ENCODE measurements at places on chromosomes 1 and 21.

DNA sequence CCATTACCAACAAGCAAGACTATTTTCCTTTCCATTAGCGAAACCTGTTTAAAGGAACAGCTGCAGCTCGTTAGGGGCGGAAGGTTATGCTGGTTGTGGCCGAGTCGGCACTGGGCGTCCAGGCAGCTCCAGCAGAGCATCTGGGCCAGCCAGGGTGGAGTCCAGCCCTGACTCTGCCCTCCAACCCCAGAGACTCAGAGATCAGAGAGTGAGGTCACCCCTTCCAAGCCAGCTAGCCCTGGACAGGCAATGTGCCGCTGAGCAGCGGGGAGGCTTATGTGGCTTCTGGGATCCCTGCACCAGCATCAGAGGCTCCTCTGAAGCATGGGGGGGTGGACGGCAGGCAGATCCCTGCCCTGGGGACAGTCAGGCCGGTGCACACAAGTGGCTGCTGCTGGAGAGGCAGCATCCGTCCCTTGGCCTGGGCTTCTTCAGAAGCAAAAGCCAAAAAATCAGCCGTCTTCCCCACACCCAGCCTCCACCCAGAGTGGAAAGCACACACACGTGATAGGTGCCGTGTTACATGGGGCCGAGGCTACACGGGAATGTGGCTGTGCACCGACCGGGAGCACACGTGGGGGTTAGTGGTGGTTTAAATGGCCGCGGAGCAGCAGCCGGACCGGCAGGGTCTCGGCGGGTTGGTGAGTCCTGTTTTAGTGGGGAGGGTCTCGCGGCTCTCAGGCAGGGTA, 30.1 kb downstream of the SLC66A1 start:
- DNase-seq, result no peak

- peak; percentile 73 for DNase-seq
These were observed 382.9 kb upstream of the B3GALT2 start for GRCh38 chr1:193569096-193569982.

DNA sequence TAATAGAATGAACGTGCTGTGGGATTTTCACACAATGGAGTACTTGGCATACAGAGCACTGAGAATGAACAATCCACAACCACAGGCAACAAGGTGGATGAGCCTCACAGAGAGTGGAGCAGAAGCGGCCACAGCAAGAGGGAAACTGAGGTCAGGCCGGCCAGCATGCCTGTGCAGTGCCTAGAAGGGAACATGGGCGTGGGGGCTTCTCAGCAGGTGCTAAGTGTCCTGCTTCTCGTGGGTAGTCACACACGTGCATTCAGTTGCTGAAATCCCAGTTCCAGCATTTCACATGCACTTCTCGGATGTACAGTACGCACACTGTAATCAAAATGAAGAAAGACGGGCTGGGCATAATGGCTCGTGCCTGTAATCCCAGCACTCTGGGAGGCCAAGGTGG, 33.1 kb downstream of the WDR4 start:
- DNase-seq, result no peak

- DNase-seq, result no peak
These were observed 50.2 kb downstream of the UBE4B start for GRCh38 chr1:10082785-10083479.

DNA sequence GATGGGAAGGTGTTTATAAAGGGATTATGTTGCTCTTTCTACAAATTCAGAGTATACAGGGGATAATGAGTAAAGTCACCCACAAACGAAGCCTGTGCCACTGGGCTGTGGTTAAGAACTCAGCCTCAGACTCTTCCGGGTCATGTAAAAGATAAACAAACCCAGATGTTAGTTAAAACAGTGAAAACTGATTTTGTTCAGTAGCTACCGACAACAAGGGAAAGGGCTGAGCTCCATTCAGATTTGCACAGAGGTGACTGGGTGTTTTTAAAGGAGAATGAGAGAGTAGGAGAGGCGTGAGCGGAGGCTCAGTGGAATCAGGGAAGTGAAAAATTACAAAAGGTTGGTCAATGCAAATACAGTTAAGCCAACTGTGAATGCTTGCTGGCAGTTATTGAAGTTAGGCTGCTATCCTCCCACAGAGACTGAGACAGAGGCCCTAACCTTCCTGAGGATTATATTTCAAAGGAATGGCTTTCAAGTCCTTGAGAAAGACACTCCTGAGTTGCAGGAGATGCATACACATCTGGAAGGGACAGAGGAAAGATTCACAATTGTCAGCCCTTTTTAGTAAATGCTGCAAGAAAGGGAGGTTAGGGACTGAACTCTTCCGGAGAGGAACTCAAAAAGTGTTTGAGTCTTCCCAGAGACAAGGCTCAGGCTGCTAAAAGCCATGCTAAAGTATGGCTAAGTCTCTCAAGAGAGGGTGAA, 29.9 kb upstream of the SAMD13 start:
- no peak for DNase-seq

DNA sequence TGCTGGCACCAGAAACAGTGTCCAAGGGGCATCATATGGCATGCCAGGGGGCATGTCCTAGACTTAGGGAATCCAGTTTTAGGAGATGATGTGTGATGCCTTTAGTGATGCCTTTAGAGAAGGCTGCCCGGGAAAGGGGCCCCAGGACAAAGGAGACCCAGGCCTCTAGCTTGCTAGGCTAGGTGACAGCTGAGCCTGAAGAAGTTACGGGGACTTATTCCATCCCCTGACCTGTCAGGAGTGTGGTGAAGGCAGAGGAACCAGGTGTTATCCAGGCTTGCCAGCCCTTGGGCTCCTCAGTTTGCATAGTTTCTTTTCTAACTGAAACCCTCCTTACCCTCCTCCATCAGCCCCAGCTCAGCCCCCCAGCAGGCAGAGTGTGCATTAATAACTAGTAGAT, 269.7 kb upstream of the CSF3R start:
- no peak for DNase-seq

- peak; percentile 27 for DNase-seq
These were observed 84.5 kb downstream of the RPS6KC1 start for GRCh38 chr1:213135572-213135971.

DNA sequence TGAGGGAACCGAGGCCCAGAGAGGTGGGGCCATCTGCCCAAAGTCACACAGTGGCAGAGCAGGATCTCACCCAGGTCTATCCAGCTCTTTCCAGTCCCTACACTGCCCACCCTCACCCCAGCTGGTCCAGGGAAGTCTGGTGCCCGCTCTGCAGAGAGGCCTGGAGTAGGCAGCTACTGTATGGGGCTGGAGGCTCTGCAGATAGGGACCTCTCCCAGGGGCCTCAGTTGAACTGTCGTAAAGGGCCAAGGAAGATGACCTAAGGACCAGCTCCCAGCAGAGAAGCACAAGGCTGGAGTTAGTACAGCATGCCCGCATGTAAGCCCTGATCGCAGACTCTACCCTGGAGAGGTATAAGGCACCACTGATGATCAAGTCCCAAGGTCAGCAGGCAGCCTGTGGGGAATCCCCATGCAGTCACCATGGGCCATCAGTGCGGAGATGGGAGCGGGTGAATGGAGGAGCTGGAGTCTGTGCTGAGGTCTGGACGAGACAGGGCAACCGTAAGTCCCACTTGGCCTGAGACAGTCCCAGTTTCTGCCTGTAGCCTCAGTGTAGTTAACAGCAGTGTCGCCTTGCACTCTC, 320.2 kb downstream of the MATN1 start:
- DNase-seq, result no peak

DNA sequence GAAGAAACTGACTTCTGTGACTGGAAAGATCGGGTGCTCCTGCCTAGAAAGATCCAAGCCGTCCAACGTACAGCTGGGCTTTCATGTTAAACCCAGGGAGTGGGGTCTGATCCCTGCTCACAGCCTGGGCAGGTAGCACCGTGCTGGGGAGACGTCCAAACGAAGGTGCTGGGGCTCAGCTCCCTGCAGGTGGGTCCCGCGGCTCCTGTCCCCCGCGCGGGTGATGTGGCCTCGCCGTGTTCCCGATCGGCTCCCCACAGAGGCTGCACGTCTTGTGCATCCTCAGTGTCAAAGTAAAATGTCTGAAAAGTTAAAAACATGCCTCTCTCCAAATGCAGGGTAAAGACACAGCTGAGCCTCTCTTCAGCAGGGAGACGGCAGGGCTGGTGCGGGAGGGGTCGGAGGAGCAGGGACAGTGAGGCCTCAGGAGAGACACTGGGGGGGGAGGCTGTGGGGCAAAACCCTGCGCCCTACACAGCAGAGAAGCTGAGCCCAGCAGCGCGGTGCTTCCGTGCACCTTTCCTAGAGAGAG, 40.1 kb upstream of the COL6A2 start:
- DNase-seq, result no peak

DNA sequence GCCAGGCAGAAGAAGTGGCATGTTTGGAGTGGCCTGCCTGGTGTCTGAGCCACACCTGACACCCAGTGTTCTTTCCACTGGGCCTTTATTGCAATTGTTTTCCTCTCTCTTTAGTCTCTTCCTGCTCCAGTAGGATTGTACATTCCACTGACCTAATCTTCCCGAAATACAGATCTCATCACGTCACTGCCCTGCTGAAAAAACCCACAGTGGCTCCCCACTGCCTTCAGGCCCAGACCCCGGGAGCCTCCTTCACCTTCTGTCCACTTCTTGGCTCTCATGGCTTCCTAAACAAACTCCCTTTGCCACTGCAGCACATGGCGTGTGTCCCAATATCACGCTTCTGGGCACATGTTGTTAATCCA, 25.3 kb upstream of the ATP5PO start:
- DNase-seq, result no peak

GRCh38 chr1:3676581-3677470, 24.5 kb downstream of the TP73 start:
- DNase-seq, result no peak

DNA sequence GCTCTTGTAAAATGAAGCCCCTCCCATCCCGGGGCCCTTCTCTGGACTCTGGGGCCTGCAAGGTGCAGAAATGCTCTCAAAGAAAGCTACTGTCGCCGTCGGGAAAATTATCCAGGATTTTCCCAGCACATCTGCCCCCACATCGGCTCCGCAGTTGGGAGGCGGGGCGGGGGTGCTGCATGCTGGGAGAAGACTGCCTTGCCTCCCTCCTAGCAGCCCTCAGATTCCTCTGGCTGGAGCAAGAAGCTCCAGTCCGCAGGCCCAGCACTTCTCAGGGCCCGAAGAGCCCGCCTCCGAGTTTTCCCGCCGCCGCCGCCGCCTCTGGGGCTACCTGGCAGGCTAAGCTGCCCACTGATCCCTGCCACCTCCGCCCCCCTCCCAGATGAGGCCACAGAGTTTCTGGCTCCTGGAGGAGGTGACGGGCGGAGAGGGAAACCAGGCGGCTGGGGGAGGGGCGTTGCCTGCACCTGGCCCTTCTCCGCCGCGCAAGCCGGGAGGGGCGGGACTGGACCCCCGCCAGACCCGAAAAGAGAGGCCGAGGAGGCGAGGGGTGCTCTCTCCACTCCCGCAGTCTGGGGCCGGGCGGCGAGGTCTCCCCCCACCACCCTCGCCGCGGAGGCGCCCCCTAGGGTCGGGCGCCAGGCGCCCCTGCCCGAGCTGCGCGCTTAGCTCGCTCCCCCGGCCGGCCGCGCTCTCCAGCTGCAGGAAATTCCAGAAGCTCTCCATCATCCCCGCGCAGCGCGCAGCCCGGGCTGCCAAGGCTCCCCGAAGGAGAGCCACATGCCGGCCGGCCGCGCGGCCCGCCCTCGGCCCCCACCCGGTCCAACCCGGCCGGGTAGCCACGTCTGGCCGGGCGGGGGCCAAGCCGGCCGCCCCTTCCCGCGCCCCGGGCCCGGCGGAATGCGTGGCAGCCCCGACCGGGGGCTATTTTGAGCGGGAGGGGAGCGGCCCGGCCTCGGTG, 28.8 kb downstream of the AHDC1 start:
- DNase-seq, result peak; percentile 79

- no peak for DNase-seq
These were observed 152.2 kb downstream of the S1PR1 start for GRCh38 chr1:101388904-101389546.

DNA sequence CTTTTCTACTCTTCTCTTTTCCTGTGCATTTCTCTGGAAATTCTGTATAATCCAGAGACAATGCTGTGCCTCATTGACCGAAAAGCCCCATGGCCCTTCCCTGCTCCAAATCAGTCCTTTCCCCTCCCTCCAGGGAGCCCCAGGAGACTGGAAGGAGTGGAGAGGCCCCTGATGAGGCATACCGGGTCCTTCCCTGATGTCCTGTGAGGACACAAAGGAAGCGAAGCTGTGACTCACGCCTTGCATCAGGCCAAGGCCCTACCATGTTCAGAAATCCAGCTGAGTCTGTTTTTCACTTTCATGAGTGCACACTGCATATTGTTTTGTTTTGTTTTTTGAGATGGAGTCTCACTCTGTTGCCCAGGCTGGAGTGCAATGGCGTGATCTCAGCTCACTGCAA, 38.7 kb upstream of the BECN2 start:
- no peak for DNase-seq

GRCh38 chr1:175040324-175040879, 17.2 kb upstream of the MRPS14 start:
- DNase-seq, result no peak

DNA sequence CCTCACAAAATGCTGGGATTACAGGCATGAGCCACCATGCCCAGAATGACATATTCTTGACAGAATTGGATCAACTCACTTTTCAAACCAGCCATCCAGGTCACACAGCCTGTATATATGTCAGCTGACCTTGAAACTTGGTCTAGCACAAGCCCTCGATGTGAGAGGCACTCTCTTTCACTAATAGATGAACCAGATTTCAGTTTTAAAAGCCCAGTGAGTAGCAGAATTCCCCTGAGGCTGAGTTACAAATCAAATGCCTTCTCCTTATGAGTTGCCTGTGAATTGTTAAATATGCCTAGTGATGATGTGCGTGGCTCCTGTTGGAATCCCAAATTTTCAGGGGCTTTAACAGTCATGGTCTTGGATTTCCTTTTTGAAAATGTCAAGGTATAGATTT, 88.7 kb downstream of the CD247 start:
- DNase-seq, result no peak

GRCh38 chr1:94863297-94863911, 43.2 kb downstream of the SLC44A3 start:
- peak; percentile 52 for DNase-seq

DNA sequence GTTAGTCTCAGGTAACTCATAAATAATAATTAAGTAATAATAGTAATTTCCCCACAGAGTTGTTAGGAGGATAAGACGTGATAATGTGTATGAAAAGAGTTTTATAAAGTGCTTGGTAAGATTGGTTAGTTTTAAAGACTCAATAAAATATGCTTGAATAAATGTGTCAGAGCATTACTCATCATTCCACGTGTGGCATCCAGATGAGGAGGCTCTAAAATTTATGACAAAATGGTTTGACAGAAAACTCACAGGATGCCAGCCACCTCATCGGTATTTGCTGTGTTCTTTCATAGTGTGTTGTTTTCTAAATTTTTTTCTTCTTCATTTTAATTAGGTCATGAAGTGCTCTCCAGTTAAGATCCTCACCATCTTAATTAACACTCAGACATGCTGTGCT, 19.1 kb upstream of the SPAG17 start:
- no peak for DNase-seq

GRCh38 chr1:192568063-192568462, 7.5 kb upstream of the RGS1 start:
- DNase-seq, result no peak
